Globus pallidus (tissue), 1 donor: ENCODE measurements at places on chromosomes 1 and 21.

GRCh38 chr1:49606082-49606481, 417.7 kb downstream of the AGBL4 start:
- DNase-seq = no peak

- DNase-seq = no peak
Measured at GRCh38 chr1:178267646-178268094, 173.8 kb downstream of the RASAL2 start.

- no peak for DNase-seq
Measured at GRCh38 chr1:197908716-197909220, 6.3 kb downstream of the C1orf53 start.

- no peak for DNase-seq
Measured at GRCh38 chr1:173616859-173617258, 14.0 kb upstream of the SLC9C2 start.

GRCh38 chr21:36859744-36860501, 106.5 kb downstream of the HLCS start:
- no peak for DNase-seq

GRCh38 chr1:231073331-231073730, 33.3 kb upstream of the FAM89A start:
- DNase-seq = no peak

DNA sequence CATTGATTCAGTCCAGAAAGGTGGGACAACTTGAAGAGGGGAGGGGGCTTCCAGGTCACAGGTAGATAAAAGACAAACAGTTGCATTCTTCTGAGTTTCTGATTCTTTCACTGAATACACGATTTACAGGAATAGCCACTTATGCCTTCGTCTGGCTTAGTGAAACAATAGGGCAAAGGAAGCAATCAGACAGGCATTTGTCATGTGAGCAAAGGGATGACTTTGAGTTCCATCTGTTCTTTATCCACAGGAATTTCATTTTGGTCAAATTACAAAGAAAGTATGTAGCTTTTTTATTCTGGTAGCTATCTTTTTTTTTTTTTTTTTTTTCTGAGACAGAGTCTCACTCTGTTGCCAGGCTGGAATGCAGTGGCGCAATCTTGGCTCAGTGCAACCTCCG, 202.5 kb downstream of the TTLL7 start:
- DNase-seq = no peak

GRCh38 chr1:206516728-206516990, 9.3 kb downstream of the RASSF5 start:
- DNase-seq = no peak

GRCh38 chr21:45167796-45168222, 93.4 kb downstream of the ADARB1 start:
- DNase-seq = no peak

GRCh38 chr21:37916310-37917051, at the start of gene KCNJ6:
TSS of gene KCNJ6 (minus strand) at chr21:37916457. CDS start at chr21:37840682, 75,775 bp downstream.
- DNase-seq = peak; percentile 3

DNA sequence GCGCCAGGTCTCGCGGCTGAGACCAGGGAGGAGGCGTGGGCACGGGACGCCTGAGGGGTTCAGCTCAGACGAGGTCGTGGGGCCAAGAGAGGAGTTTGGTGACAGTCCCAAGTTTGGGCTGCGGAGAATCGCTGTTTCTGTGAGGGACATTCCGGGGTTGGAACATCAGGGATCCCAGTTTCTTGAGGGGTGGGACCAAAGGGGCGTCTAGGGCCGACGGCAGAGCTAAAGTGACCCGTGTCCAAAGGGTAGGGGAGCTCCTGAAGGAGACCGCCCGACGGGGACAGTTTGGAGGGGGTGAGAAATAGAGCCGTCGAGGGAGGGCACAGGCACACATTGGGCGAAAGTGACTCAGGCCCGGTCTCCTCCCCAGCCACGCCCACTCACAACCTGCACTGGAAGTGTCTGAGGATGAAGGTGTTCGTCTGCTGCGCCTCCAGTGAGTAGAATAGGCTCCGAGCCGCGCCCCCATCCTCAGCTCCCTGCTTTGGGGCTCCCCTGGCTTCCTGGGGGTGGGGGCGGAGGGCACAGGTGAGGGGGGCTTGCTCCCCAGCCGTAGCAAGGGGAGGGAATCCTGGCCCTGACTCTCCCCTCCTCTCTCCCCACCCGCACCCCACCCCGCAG, 7.0 kb downstream of the EFNA3 start:
- no peak for DNase-seq

- DNase-seq = no peak
Measured at GRCh38 chr1:6075748-6076147, 30.1 kb downstream of the KCNAB2 start.

DNA sequence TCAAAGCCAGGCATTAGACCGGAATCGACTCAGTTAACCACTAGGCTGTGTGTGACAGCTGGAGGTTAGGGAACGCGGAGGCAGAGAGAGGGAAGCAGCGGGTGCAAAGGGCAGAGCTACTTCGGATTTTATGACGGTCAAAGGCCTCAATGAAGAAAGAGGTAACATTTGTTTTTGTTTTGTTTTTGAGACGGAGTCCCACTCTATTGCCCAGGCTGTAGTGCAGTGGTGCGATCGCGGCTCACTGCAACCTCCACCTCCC, 276.8 kb upstream of the GREM2 start:
- DNase-seq = no peak

DNA sequence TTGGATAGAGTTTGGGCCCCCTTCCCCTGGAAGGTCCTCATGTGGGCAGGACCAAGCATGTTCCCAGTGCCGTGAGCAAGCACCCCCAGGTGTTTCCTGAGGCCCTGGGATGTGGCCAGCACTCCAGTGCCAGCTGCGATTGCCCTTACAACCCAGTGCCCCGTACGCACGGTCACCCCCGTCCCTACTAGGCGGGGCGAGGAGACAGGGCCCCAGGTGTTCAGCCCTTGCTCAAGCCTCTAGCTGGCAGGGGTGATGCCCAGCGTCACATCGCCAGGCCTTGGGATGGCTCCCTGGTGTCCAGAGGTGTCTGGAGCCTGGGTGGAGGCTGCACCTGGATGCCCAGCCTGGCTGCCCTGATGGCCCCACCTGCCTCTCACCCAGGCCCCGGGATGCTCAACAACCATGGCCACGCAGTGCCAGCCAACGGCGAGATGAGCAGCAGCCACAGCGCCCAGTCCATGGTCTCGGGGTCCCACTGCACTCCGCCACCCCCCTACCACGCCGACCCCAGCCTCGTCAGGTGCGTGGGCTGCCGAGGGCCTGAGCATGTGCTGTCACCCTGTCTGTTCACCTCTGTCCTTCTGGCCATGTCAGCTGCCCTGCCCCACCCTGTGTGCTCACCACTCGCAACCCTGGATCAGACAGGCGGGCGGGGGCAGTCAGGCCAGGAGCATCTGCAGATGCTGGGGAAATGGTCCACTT, 21.6 kb upstream of the CCDC27 start:
- no peak for DNase-seq

GRCh38 chr1:235650341-235651169, 971 bp upstream of the GNG4 start:
- no peak for DNase-seq

- no peak for DNase-seq
Measured at GRCh38 chr21:34176448-34176847, 103.1 kb downstream of the MRPS6 start.

DNA sequence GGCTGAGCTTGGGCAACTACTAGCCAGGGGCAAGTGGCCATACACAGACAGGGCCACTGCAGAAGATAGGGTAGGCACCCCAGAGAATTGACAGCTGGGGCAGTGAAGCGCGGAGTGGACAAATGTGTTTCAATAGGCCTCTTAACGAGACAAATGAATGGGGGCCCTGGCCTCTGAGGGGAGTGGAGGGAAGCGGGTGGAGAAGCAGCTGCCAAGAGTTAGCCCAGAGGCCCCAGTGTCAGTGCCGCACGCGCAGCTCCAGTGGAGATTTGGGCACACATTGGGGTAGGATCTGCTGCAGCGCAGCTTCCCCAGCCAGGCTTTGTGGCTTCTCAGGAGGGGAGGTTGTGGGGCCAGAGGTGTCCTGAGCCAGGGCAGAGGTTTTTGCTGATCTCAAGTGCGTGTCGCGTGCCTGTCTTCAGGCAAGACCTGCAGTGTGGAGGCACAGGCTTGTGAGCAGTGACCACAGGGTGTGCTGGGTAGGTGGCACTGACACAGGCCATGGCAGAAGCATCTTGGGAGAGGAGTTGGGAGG, 16.9 kb downstream of the PTPRF start:
- peak; percentile 87 for DNase-seq

- DNase-seq = no peak
Measured at GRCh38 chr1:44225761-44226160, 12.5 kb downstream of the DMAP1 start.

DNA sequence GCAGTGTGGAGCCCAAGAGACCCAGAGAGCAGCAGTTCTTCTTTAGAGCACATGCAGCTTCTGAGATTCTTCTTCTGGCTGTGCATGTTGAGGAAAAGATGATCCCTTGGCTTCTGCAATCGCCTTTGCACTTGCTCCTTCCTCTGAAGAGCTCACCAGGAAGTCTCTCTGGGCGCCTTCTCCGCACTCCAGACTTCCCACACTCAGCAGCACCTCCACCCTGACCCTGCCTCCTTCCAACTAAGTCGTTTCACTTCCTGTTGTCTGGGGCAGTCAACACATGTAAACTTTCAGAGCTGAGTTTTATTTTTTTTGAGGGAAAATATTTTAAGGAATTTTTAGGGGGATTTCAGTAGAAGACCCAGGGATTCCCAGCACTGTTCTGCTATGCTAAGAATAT, 73.4 kb upstream of the F3 start:
- no peak for DNase-seq

DNA sequence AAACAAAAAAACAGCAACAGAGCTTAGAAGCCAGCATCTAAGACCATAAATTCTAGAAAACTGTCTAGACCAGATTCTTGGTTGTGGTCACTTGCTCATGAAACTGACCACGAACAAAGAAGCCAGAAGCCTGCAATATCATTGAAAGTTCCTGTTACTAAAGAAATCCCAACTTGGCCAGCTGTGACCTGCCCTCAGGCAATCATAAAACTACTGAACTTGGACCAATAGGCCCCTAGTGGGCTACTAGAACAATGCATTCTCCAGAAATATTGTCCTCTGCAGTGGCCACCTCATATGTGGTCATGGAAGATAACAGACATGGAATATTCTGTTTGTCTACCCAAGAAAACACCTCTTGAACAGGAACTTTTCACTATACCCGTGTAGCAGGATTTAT, 87.7 kb downstream of the SPATA17 start:
- DNase-seq = no peak

DNA sequence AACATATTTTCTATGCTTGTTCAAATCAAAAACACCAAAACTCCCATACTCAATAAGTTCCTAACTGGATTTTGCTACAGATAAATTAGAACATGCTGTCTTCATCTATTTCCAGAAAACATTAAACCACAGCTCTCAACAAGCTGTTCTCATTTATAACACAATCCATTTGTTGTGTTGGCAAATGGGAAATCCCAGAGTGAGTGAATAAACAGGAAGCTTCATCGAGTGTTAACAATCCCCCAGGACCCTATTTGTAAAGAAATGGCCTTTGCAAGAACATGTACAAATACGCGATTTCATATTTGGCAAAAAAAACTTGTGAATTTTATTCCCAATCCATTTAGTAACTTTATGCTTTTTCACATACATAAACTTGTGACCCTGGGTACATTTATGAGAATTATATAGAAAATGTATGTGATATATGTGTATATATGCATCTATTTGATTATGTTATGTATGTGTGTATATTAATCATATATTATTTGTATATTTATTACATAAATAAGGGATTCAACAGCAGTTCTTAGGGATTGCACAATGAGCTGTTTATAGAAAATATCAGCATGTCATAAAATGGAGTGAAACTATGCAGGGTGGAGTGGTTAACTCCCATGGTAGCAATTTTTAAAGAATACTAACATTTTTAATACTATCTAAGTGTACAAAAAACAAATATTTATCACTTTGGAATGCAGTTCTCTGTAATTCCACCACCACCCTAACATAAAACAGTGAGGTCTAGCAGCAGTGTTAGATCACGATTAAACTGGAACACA, 160.0 kb downstream of the NEGR1 start:
- no peak for DNase-seq

GRCh38 chr1:153220606-153221303, 3.4 kb downstream of the PRR9 start:
- DNase-seq = peak; percentile 76

DNA sequence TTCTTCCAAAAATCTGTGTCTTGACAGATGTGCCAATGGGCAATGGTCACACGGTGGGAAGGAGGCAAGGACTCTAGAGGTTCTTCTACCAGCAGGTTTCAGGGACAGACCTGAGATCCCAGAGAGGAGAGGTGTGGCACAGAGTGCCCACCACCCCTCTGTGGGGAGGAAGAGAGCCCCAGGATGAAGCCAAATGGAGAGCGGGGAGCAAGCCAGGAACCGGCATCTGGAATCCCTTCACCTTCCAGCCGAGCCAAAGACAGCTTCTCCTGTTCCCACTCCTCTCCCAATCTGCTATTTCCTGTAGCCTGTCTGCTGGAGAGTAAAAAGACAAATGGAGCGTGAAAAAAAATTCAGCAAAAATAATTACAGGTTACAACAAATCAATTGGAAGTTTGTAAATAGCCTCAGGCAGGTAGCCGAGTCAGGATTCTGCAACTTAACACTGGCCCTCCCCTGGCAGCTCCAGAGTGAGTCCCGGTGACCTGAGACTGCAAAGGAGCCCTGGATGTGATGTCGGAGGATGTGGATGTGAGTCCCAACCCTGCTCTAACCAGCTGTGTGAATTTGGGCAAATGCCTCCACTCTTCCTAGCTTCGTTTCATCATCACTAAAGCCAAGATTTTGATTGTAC, 45.4 kb upstream of the LRRN2 start:
- no peak for DNase-seq

DNA sequence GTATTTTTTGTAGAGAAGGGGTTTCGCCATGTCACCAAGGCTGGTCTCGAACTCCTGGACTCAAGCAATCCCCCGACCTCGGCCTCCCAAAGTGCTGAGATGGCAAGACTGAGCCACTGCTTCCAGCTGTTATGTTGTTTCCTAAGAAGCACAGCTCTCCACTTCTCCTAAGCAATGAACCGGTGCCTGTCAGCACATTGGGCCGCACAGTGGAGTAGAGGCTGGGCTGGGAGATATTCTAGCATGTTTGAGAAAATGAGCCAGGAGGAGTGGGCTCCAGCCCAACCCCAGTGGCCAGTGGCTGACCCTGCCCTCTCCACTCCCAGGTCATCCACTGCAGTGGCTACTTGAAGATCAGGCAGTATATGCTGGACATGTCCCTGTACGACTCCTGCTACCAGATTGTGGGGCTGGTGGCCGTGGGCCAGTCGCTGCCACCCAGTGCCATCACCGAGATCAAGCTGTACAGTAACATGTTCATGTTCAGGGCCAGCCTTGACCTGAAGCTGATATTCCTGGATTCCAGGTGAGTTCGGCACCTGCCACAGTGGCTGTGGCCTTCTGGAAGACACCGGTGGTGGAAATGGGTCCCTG, 27.0 kb downstream of the SIM2 start:
- DNase-seq = no peak

- DNase-seq = no peak
Measured at GRCh38 chr1:22808186-22808675, 97.6 kb downstream of the EPHB2 start.

DNA sequence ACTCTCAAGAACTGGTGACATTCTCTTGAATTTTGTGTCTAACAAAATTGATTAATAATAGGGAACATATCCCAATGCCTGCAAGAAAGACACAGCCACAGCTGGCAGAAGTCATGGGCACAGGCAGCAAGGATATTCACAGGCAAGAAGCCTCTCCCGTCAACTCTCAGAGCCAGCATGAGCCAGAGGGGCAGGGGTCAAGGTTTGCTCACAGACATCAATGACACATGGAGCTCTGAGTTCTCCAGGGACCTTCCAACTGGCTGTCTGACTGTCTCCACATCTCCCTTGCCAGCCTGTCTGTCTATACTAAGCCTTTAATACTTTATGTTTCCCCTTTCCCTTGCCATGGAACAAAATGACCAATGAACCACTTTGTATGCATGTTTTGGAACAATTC, 101.5 kb upstream of the RAB4A start:
- no peak for DNase-seq
